ENCODE measurements at places on chromosomes 1 and 21.

GRCh38 chr1:16644193-16644481, 22.6 kb downstream of the RNU1-3 start:
- DNase-seq = no peak

DNA sequence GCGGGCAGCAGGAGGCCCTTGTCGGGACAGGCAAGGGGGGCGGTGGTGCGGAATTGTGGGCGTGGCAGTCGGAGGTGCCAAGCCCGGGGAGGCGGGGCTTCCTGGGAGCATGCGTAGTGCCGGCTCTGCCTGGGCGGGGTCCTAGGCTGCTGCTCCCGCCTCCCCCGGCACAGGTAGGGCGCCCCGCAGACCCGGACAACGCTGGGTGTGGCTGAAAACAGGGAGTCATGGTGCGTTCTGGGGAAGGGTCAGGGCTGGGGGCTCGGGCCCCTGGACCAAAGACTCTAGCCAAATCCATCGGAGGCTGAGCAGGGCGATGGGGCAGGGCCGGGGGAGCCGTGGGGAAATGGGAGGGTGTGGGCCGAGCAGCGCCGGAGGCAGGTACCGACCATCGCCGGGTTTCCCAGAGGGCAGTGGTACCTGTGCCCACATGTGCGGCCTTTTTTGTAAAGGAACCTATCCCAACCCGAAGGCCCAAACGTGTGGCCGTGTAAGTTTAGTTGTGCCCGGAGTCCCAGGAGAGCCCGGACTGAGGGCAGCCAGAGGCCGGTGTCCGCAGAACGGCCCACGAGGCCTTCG, 231.9 kb downstream of the SDCCAG8 start:
- DNase-seq = no peak

- no peak for DNase-seq
Measured at GRCh38 chr1:2819831-2820730, 18.6 kb upstream of the TTC34 start.

DNA sequence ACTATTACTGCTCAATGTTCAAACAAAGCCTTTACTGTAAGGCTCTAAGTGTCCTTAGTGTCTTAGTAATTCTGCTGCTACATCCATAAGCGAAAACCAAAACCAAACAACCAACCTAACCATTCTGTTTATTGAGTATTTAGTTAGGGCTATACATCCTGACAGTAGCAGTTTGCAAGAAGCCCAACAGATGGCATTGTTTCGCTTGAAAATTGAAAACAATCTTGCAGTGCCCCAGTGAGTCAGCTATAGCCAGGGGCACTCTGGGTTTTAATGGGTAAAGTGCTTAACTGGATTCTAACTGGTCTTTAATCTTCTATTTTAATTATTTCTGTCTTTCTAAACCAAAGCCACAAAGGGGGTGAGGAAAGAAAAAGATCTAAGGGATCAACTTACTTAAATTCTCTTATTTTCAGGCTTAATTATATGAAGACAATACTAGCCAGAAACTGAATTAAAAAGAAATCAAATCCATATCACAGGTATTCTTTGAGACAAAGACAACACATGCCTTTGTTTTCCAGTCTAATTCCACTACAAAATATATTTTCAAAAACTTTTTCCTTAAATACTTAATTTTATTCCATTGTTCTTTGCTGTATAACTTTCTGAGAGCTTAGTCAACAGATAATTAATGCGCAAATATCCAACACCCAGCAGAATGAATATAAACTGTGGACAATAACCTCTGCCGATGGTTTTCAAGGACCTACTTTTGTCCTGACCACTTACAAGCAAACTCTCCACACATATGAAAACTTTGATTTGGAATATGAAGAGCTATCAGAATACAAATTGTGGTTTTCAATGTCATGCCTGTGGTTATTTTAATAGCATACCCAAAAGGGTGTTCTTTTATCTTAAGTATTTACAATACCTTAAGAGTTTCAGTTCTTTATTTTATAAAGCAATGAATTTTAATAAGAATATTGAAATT, 15.2 kb downstream of the POGZ start:
- peak; percentile 71 for DNase-seq

DNA sequence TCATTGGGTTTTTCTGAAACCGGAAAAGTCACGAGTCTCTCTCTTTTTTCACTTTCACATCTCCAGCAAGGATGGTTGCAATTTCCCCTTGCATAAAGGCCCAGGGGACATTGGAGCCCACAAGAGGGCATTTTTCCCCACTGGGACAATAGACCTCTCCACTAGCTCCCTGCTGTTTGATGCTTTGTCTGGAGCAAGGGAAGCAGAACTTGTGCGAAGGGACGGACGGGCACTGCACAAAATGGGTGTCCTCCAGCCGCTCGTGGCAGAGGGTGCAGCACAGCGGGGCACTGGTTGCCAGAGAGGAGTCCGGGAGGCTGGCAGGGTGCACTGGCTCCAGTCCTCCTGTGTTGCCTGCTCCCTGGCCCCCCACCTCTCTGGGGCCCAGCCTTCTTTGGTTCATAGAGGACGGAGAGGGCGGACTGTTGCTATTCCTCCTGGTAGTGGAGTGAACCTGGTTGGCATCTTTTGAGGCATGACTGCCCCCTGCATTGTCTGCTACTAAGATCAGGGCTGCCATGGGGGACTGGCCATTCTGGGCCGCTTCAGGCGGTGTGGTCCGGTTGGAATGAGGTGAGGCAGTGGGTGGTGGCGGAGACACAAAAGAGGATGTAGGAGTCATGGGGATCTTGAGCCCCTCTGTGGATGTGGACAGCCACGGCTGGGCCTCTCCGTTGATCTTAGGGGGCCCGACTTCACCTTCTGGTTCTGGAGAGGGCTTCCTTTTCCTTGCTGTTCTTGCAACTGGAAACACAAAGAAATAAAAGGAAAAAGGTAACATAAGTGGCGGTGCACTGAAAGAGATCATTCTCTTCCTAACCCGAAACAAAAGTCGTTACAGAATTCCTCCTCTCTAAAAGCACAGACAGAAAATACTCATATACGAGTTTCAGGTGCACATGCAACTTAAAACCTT, 2.6 kb downstream of the IRF2BP2 start:
- no peak for DNase-seq

- DNase-seq = no peak
Measured at GRCh38 chr1:180988253-180988752, 34.4 kb downstream of the STX6 start.

DNA sequence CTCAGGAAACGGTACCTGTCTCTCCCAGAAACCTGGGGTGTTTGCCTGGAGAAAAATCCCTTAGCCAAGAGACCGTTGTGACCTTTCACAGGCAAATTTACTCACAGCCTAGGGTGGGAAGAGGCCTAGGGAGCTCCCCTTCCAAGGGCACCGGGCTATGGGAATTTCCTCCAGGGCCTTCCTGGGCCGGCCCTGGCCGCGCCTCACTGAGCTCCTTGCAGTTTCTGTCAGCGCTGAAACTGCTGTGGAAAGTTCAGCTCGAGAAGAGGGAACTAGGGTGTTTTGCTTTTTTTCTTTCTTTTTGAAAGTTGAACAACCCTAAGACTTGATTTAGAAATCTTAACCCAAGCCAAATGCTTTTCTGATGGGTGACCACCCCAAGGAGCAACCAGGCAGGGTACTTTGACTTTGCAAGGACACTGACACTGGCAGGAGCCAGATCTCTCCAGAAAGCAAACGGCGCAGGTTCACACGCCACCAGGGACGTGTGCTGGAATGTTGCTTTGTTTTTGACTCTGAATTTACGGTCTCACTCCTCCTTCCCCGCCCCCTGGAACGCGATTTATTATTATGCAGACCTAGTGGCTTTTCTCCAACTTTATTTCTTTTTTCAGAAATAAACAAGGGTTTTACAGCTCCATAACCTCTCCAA, 229.6 kb upstream of the JUN start:
- DNase-seq = peak; percentile 70

GRCh38 chr1:171566467-171566866, 55.6 kb upstream of the MYOCOS start:
- DNase-seq = peak; percentile 21

DNA sequence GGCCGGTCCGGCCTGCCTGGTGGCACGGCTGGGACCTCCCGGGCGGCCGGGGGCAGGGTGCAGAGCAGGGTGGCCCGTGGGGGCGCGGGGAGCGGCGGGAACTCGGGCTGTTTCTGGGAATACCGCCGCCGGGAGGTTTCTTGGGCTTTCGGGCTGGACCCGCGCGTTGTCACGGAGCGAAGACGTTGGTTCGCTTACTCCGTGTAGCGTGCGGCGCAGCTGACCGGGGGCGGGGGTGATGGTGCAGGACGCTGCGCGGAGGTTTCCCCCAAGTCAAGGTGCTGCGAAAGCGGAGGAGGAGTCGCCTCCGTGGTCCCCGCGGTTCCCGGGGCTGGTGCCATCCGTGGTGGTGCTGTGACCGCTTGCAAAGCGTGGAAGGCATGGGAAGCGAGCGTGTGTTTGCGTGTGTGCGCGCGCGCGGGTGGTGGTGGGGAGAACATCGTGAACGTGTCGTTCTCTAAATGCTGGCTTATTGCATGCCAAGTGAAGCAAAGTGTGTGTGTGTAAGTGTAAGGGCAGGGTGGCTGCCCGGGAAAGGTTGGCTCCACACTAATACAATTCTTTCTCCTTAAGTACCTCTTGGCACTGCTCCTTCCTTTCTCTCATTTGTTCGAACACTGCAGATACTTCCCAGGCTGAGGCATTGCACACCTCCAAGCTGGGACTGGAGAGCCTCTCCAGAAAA, 1.1 kb downstream of the RYR2 start:
- no peak for DNase-seq

GRCh38 chr1:76951153-76951552, 83.9 kb downstream of the ST6GALNAC5 start:
- DNase-seq = no peak

DNA sequence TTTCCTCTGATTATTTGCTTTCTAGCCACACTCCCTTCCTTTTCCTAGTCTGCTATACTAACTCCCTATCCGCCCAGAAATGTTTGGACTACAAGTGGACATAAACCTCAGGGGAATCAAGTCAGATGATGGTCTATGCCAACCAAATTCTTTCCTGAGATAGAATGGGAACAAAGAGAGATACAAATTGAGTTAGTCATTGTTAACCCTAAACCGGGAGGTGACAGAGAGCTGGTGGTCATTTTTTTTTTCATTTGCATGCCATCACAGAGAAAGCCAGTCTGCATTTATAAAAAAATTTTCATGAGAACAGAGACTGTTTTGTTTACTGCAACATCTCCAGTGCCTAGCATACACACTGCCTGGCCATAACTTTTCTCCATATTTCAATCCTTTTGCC, 35.0 kb downstream of the MYSM1 start:
- no peak for DNase-seq

GRCh38 chr1:30966690-30967369, 58.3 kb upstream of the SDC3 start:
- DNase-seq = no peak

DNA sequence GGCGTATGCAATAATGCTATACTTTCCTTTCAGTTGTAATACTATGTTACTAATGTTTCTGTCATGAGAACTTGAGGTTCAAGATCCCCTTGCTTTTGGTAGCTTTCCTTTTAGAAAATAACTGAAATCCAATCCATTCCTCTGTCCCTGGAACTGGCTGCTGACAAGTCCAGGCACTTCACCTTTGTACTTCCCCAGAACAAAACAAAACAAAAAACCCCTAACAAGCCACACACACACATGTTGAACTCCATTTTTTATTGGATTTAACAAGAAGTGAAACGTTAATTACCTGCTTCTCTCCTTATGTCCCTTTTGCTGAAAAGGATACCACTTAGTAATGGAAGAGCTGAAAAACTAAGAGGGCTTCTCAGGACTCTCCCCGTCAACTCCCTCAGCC, 26.1 kb upstream of the SDC3 start:
- DNase-seq = no peak

DNA sequence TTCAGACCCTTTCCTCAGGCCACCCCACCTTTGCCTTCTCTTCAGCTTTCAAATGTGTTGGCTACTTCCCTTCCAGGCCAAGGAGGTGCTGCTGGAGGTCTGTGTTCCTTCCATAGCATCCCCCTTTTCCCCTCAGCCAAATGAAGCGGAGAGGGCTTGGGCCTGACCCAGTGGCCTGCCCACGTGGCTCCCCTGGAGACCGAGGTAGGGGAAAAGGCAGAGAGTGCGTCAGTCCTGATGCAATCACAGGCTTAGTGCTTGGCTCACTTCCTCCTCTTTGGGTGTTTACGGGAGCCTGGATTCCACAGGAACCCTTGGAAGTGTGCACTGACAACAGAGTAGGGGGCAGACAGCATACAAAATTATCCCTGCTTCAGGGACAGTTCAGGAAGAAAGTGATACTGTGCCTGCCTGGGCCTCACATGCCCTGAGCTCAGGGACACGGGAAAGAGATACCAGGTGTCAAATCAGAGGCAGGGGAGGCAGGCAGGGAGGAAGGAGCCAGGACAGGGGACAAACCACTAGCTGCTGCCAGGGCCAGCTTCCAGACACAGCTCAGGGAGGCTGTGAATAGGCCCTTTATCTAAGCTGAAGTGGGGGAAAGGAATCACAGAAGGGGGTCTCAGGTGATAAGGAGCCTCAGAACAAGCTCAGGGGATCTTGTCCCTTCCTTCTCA, 16.6 kb upstream of the PTP4A2 start:
- peak; percentile 69 for DNase-seq

DNA sequence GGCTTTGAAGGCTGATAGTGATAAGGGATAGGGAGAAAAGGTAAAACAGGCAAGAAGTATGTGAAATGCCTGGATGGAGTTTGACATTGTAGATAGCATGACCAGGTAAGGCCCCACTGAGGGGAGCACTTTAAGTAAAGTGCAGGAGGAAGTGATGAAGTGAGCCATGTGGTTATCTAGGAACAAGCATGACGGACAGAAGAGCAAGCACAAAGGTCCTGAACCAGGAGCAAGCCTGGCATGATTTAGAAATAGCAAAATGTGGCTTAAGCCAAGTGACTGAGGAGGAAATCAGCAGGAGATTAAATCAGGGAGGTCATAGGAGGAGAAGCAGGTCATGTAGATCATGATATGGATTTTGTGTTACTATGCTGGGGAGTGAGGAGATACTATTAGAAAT, 129.2 kb downstream of the GLUL start:
- DNase-seq = no peak

DNA sequence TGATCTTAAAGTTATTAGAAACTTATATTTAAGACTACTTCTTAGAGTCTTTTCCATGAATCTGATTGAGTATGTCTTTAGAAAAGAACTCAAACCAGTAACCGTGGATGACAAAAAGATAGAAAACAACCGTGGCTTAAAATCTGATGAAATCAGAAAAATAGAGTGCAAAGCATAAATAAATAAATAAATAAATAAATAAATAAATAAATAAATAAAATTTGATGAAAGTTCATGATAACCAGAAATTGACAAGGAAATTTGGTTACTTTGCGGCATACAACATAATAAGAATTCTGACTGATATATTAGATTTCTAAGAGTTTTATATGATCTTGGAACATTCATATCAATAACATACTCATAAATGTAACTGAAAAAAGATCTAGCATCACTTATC, 152.1 kb downstream of the AK5 start:
- DNase-seq = no peak
